NCI-H1105 (cell line): ENCODE measurements at places on chromosomes 7 and 10.

DNA sequence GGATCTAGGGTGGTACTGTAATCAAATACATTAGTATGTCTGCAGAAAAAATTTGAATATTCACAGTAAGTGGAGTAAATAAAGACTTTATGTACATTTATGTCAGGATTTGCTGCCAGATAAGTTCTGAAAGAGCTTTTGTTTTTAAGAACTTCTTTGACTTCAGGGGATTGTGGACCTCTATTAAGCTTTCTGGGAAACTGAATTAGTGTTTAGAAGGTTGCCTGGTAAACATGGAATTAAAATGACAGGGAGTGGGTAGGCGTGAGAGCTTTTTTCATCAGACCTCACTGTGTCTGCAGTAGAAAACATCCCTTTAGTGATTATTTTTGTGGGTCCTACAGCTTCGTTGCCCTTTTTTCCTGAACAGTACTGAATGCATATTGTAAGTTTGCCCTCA, 15.7 kb downstream of the SDHAF3 start:
- no peak for DNase-seq

DNA sequence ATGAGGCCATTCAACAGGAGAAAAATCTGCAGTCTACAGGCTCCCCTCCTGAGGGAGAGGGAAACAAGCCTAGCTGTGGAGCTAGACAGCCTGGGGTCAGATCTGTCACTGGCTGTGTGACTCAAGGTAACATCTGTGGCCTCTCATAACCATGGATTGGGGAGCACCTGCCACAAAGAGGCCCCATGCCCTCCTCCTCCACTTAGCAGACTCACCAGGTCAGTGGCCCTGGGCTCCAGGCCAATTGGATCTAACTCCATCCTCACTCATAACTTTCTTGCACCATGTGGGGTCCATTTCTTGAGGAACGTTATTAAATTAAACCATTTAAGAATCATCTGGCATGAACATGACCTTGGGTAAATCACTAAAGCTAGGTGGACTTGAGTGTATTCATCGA, 1.8 kb downstream of the GDF10 start:
- no peak for DNase-seq

DNA sequence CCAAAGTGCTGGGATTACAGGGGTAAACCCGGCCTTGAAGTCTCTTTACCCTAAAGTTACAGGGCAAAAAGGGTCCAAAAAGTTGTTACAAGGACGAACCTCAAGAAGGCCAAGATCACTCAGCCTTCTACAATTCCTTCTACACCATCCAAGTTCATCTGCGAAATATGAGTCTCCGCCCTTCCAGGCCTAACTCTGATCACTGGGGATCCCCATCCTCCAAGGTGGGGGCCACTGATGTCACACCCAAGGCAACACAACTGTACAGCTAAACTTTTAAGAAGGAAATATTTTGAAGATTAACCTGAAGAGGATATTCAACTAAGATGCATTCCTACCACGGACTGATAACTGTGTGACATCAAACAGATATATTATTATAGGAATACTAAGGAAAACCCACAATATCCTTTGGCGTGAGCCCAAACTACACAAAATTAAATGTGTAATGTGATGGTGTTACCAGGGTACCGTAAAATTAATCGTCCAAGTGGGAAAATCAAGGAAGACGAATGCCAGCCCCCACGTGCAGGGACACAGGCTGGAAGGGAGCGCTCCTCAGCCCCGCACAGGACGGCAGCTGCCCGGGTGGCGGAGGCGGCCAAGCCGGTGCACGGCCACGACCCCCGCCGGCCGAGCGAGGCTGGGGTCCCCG, 1.0 kb downstream of the PAXIP1 start:
- DNase-seq: no peak

DNA sequence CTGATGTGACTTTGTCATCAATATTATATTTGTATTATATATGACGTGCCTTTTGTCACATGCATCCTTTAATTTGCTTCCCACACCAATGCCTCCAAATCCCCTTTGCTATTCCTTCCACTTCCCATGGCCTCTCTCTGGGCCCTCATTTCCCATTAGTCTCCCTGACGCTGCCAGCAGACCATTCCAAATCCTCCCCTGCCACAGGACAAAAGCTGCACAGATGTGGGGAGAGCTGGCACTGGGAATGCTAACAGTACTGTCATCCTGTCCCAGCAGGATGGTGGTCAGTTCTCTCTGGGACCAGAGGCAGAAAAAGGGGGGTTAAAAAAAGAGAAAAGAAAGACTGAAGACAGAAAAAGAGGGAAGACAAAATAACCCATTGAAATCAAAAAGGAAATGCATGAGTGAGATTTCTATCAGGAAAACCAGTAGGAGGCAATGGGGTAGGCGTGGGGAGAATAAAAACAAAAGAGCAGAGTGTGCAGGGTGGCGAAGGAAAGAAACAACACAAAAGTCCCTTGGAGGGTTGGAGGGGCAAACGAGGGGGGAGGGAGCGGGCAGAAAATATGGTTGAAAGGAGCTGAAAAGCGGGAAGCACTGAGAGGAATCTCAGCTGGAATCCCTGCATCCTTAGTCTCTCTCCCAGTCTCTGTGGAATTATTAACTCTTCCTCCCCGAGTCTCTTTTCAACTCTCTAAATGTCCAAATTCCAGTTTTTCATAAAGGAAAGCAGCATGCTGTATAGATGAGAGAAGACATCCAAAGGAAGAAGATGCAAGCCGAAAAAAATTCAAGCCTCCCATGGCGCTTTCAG, 59.2 kb upstream of the PTN start:
- no peak for DNase-seq

DNA sequence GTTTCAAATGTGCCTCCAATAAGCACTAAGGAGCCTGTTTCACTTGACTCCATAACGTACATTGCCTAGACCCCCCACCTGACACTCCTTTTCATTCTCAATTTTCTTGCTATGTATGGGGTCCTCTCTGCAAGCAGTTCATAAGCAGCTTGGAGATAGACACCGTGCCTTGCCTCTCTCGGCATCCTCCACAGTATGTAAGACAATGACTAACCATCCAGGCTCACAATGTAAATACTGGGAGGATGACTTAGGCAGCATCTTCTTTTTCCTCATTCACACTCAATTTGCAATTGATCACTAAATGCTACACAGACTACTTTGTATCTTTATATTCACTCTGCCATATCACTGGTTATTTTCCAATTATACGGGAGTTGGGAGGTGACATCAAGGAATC, 22.8 kb upstream of the CABCOCO1 start:
- DNase-seq: no peak

- DNase-seq: no peak
Observed at GRCh38 chr10:29991382-29991781, 68.0 kb downstream of the JCAD start.

GRCh38 chr10:125513429-125514182, 169.4 kb downstream of the TEX36 start:
- no peak for DNase-seq

- no peak for DNase-seq
Observed at GRCh38 chr7:16651396-16652239, 5.6 kb downstream of the BZW2 start.

- DNase-seq: no peak
Observed at GRCh38 chr7:66277492-66277891, 72.4 kb downstream of the TPST1 start.

DNA sequence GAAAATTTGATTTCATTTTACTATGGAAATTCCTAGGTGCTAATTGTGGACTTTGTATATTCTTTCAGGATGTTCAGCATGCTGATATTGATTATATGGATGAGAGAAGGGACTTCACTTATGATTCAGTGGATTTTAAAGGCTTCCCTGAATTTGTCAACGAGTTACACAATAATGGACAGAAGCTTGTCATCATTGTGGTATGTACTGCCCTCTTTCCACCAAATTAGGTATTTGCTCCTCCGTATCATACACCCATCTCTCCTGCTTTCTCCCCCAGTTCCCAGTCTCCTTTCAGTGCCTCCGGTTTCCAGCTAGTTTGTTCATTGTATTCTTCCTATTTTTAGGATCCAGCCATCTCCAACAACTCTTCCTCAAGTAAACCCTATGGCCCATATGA, 34.6 kb downstream of the MGAM start:
- DNase-seq: no peak

DNA sequence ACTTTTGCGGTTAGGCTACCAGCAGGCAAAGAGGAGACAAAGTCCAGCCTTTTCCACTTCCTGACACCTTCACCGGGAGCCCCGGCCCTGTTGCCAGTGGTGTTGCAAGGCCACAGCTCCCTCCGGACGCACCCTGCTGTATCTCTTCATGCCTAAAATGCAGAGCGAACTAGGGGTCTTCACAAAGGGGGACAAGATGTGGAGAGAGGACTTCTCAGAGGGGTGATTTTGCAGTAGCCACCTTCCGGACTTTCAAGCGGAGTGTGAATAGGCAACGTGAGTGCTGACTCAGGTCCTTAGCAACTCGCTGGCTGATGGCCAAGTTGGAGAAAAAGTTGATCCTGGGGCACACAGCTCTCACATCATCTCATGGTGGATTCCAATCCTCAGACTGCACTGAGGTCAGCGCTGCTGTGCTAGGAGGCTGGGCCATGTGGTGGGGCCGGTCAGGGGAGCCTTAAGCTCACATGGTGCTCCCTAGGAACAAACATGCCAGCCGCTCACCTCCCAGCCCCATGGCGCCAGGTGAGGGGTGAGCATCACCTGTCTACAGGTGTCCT, 166.3 kb downstream of the LCOR start:
- no peak for DNase-seq

DNA sequence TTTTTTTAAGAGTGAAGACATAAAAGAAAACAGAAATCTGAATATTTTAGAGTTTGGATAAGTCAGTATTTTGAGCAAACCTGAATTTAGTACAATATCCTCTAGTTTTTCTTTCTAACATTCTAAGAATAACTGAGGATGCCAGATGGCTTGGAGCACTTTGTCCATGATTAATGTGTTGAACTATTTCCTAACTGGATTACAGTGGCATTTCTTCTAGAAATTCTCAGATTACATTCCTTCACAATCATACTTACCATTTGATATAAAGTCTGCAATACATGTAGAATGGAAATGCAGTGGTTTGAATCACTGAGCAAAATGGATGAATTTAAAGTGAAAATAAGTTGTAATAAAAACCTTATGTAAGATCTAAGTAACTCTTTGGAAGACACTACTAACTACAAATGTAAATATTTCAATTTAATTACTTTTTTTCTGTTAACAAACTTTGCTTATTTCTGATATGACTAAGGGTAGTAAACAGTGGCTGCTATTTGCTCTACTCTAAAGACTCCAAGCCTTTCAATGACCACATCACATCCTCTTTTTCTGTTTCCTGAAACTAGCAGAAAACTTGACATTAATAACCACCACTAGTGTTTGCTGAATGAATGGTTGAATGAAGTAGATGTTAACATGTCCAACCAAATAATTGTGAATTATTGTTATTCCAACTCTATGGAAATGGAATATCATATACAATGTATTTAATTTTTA, 102.8 kb downstream of the PRKG1 start:
- no peak for DNase-seq

GRCh38 chr10:103895411-103896186, 22.4 kb downstream of the STN1 start:
- DNase-seq: no peak

- DNase-seq: no peak
Observed at GRCh38 chr10:74029943-74030342, 32.0 kb downstream of the VCL start.
